Erythroblast (primary cell): ENCODE measurements at places on chromosomes 4 and X.

DNA sequence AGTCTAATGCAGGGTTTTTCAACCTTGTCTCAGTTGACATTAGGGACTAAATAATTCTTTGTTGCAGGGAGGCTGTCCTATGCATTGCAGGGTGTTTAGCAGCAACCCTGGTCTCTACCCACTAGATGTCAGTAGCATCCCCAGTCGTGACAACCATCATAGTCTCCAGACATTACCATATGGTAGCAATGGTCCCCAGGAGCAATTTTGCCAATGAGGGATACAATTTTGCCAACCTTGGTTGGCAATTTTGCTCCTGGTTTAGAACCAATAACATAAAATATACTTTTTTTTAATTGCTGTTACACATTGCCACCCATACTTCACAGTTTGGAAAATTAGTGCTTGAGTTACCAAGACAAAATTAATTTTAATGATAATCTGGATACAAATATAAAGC lies 6.0 kb downstream of the EREG start:
- DNase-seq: peak; percentile 74

- DNase-seq: no peak
These were observed 14.5 kb downstream of the SHISA3 start for GRCh38 chr4:42411803-42412202.

DNA sequence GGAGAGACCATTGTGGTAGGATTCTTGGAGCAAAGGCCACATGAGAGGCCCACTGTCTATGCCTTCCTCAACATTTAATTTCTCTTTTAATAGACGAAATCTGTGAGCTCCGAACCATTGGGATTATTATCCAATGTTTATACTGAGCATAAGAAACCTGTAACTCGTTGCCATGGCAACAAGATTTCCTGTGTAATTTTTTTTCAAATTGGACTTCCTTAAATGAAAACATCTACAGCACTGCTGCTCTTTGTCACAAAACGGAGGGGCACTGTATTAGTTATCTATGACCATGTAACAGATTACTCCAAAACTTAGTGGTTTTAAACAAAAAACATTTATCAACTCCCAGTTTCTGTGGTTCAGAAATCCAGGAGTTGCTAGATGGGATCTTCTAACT lies 38.7 kb downstream of the PPP1R2C start:
- DNase-seq: no peak

DNA sequence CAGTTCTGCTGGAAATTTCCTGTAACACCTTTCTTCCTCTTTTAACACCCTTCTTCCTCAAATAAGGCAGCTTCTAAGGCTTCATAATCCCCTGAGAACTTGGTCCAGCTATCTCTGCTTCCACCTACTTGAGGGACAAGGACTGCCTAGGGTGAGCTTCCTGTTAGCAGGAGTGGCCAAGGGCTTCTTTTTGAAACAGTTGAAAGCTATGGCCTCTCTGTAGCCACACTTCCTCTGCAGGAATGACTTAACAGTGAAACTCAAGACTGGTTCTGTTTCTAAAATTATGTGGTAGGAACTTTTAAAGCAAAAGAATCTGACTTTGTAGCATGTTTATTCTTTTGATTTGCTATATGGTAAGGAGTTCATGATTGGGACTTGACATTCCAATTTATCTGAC lies 108.5 kb upstream of the WDR1 start:
- no peak for DNase-seq

DNA sequence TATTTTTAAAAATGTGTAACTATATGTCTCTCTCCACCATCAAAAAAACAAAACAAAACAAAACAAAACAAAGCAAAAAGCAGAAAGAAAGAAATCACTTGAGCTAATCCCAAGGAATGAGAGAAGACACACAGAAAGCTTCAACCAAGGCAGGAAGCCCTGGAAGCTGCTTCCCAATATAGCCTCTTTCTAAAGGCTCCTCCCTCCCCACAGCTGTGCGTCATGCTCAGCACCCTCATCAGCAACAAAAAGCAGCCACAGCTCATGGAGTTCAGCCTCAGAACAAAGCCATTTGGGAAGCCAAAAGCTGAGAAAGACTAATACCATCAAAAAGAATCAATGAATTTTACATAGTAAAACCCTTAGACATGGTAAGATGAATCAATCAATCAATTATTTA lies 501.6 kb upstream of the SMIM31 start:
- no peak for DNase-seq

- DNase-seq: no peak
These were observed 1.5 kb upstream of the NKX6-1 start for GRCh38 chr4:84500386-84501201.

GRCh38 chrX:10168226-10168625 lies 11.5 kb downstream of the CLCN4 start:
- no peak for DNase-seq

GRCh38 chr4:68861057-68861456 lies 45.3 kb downstream of the UGT2B10 start:
- DNase-seq: no peak

DNA sequence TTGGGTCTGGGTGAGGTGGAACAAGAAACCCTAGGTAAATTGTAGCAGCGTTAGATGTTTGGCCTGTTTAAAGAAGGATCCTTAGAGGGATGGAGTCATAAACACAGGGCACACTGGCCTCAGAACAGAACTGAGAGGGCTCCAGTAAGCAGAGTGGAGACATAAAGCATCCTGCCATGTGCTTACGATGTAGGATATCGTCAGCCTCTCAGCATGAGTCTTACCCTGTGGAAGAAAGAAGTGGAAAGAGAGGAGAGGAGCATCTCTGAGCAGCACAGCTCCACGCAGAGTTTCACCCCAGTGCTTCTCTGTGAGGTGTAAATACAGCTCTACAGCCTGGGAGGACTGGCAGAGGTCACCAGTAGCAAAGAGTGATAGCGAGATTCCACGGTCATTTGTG lies 27.8 kb upstream of the SORBS2 start:
- no peak for DNase-seq

DNA sequence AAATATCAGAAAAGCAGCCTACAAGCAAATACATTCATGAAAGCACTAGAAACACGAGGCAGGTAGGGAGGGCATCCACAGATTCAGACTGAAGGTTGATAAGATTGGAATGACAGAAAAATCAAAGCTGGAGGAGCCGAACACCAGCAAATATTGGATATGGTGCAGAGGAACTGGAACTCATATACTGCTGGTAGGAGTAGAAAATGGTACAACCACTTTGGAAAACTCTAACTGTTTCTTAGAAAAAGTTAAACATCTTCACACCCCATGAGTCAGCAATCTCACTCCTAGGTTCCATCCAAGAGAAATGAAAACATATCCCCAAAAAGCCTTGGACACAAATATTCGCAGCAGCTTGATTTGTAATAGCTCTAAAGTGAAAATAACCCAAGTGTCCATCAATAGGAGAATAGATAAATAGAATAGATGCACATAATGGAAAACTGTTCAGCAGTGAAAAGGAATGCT lies 27.1 kb downstream of the CD99L2 start:
- peak; percentile 0 for DNase-seq

DNA sequence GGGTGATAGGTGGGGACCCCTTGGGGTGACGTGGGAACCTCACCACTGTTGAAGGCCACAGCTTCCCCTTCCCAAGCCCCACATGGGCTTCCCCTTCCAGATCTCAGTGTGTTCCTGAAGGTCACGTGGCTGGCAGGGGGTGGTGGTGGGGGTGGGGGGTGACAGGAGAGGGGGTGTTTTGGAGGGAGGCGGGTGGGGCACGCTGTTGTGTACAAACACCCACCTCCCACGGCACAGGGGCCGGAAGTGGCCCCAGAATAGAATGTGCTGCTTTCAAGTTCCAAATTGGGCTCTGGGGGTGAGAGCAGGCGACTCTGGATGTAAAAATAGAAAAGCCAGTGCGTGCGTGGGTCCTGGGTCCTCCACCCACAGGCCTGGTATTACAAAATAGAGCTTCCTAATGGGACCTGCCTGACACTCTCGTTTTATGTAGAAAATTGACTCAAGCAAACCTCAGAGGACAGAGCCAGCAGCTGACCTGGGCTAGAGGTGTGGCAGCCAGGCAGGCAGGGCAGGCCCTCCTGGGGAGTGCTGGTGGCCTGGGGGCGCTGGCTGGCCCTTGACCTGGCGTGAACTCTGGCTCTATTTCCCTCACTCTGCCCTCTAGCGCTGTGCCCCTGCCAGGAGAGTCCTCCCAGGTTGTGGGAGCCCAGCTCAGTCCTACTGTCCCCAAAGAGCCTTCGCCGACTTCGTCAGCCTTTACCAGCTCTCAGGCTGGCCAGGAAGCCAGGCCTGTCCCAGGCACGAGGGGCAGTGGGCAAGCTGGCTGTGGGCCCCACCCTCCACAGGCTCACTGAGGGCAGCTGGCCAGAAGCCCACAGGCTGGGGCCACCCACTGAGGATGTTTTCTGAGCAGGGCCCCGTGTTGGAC lies 5.4 kb upstream of the SH3BP2 start:
- no peak for DNase-seq

GRCh38 chr4:20393486-20394100 lies 141.9 kb downstream of the SLIT2 start:
- DNase-seq: no peak

- DNase-seq: peak; percentile 20
These were observed 58.0 kb upstream of the DDX3X start for GRCh38 chrX:41275661-41276609.

DNA sequence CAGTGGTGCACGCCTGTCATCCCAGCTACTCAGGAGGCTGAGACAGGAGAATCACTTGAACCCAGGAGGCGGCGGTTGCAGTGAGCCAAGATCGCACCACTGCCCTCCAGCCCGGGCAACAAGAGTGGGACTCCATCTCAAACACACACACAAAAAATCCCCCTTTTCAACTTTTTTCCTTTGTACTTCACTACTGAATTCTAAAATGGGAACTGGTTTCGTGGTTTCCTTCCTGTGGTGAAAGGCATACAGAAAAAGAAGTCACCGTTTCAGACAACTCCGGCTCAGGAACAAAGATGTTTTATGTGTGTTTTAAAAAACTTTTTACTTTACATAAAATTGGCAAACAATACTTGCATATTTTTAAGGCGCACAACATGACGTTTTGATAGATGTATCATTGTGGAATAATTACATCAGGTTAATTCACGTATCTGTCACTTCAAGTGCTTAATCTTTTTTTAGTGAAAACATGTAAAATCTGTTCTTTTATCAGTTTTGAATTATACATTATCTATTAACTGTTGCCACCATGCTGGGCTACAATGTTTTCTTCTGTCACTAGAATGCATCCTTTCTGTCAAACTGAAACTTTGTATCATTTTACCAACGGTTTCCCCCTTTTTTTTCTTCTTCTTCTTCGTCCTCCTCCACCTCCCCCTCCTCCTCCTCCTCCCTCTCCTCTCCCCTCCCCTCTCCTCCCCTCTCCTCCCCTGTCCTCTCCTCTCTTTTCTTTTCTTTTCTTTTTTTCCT lies 186.0 kb downstream of the CRLF2 start:
- DNase-seq: no peak

GRCh38 chr4:74618659-74619058 lies 173.7 kb downstream of the AREG start:
- DNase-seq: no peak

GRCh38 chr4:20044966-20045365 lies 206.7 kb upstream of the SLIT2 start:
- no peak for DNase-seq

GRCh38 chr4:184987493-184988031 lies 30.7 kb upstream of the HELT start:
- no peak for DNase-seq

- DNase-seq: no peak
These were observed 28.9 kb downstream of the PDLIM3 start for GRCh38 chr4:185506422-185506821.

GRCh38 chrX:65697915-65698796 lies 30.7 kb downstream of the MSN start:
- DNase-seq: peak; percentile 10

DNA sequence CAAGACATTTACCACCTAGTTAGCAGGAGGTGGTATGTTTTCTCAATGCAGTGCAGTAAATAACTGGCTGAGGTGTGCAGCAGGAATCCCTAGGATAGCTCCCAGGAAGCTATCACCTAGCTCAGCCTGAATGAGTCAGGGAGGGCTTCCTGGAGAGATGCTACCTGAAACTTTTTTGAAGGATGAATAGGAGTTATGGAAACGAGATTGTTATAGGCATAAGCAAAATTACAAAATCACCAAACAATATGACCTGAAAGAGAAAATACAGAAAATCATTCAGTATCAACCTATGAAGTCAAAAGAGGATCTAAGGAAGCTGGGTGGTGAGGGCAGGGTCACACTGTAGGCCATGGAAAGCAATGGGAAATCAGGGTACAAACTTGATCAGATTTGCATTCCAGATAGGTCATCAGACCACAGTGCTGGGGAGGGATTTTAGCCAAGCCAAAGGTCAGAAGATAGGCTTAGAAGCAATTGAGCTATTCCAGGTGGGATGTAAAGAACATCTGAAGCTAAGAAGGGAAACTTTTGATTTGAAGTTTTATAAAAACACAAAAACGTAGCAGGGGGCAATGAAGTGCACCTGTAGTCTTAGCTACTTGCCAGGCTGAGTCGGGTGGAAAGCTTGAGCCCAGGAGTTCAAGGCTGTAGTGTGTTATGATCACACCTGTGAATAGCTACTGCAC lies 11.3 kb downstream of the AREG start:
- DNase-seq: no peak

GRCh38 chr4:162061214-162061613 lies 102.6 kb downstream of the FSTL5 start:
- DNase-seq: no peak

DNA sequence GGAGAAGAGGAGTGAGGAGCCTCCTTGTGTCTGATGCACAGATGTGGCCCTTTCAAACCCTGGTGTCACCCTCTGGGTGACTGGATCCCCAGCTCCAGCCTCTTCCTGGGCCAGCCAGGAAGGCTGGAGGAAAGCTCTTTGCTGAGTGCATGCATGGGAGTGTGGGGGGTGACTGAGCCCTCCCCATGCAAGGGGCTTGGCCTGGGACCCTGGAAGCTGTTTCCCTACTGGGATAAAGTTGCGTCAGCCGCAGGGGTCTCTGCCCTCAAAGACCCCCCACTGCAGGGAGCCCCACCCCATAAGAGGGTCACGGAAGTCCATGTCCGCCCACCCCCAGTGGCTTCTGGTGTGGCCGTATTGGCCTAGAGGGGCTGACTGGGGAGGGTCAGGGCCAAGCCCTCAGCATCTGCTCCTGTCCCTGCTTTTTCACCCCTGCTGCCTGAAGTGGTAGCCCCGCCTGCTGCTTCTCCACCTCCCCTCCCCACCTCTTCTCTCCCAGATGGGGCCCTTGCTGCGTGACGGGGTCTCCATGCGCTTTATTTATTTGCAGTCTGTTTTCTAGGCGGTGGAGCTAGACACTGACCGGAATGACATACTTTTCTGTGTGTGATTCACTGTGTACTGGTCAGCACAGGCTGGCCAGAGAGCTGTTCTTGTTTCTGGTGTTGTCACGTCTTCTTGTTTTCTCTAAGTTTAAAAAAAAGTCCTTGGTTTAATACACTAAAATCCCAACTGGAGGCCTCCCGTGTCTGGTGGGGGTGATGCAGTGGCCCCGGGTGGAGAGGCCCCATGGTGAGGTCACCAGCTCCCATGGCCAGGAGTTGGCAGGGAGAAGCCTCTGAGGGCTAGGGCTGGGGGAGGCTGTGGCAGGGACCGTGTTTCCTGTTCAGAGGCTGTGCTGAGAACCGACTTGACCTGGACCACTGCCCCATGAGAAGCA lies 3.6 kb downstream of the SMIM10L2A start:
- no peak for DNase-seq

GRCh38 chr4:110474481-110474880 lies 1.5 kb upstream of the ENPEP start:
- no peak for DNase-seq

- DNase-seq: peak; percentile 54
These were observed 50.6 kb downstream of the LGI2 start for GRCh38 chr4:24980064-24980690.
